ENCODE measurements at places on chromosomes 1 and 21. TPM values are rescaled to one million over a fixed set of nuclear protein-coding genes. Genes with fewer than 3 reads are reported as not detected.

DNA sequence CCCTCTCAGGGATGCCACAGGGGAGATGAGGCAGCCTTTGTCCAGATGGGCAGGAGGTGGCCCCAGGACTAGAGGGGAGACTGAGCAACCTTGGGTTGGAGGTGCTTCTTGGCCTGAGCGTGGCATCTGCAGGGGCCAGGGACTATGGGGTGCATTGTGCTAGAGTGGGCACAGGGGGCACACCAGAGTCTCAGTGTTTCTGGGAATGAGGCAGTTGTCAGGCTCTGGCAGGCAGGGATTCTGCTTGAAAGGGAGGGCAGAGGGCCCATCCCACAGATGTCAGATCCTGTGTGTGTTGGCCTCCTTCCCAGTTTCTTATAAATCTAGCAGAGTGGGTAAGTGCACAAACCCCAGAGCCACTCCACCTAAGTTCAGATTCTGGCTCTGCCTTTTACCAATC is 13.7 kb downstream of the LGR6 start:
- no peak overlapping the region for H3K4me3 ChIP-seq
- DNase-seq, result no peak
- H3K36me3 ChIP-seq, result no peaks in the 10 kb centered on the region
- H3K4me1 ChIP-seq, result no peaks in the 10 kb centered on the region

- no peaks in the 10 kb centered on the region for H3K36me3 ChIP-seq
- peaks cover 8% of the 10 kb centered on the region for H3K27me3 ChIP-seq
- H3K4me3 ChIP-seq, result no peak overlapping the region
- DNase-seq, result peak; percentile 27
- H3K27ac ChIP-seq, result no peak overlapping the region
- peaks cover 15% of the 10 kb centered on the region for H3K4me1 ChIP-seq
These were observed 11.5 kb downstream of the KNCN start for GRCh38 chr1:46539972-46540371.

RGS2 gene
- 51.2 TPM for total RNA-seq

DNA sequence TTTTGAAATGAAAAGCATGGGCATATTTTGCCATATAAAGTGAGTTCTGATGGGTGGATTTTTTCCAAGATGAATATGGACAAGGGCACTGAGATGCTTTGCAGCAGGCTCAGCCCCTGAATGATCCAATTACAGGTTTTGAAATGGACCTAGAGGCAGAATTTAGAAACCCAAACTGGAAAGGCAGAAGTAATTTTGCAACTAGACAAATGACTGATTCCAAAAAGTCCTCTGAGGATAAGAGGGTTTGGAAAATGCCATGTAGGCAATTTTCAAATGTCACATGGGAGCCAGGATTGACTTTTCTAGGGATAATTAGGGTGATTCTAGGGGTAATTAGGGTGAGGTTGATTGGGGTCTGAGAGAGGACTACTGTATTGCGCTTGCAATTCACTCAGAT is 148.9 kb upstream of the ZNF648 start:
- H3K4me3 ChIP-seq, result no peak overlapping the region
- H3K27ac ChIP-seq, result no peak overlapping the region
- no peaks in the 10 kb centered on the region for H3K36me3 ChIP-seq
- DNase-seq, result no peak
- no peaks in the 10 kb centered on the region for H3K27me3 ChIP-seq
